ENCODE measurements at places on chromosomes 13 and 19.

GRCh38 chr13:21917086-21918015 is 246.5 kb downstream of the FGF9 start:
- DNase-seq = no peak

DNA sequence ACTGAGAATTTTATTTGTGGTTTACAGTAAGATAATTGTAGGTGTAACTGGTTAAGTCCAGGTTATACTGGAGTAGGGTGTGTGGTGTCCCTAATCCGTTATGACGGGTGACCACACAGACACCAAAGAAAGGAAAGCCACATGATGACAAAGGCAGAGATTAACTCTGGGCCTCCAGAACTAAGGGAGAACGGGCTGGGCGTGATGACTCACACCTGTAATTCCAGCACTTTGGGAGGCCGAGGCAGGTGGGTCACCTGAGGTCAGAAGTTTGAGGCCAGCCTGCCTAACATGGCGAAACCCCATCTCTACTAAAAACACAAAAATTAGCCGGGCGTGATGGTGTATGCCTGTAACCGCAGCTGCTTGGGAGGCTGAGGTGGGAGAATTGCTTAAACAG is 10.2 kb upstream of the FUT2 start:
- DNase-seq = no peak

- DNase-seq = no peak
These were observed 36.7 kb upstream of the SERP2 start for GRCh38 chr13:44336934-44337333.

DNA sequence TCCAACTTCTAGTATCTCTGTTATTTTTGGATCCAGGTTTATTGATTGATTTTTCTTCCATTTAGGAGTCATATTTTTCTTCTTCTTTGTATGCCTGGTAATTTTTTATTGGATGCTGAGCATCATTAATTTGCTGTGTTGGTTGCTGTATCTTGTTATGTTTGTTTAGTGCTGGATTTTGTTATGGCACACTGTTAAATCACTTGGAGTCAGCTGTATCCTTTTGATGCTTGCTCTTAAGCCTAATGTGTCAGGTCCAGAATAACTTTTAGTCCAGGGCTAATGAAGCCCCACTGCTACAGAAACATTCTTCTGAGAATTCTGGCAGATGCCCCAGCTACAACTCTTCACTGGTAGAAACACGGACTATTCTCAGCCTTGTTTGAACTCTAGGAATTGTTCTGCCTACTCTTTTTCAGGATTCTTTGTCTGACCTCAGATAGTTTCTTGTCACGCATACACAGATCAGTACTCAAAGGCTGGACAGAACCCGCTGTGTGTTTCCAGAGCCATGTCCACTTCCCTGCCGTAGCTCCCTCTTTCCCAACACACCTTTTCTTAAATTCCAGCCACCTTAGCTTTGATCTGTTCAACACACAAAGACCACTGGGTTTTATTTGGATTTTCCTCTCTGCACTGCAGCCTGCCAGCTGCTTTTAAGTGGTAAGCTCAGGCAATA is 137.1 kb upstream of the WASF3 start:
- DNase-seq = no peak

DNA sequence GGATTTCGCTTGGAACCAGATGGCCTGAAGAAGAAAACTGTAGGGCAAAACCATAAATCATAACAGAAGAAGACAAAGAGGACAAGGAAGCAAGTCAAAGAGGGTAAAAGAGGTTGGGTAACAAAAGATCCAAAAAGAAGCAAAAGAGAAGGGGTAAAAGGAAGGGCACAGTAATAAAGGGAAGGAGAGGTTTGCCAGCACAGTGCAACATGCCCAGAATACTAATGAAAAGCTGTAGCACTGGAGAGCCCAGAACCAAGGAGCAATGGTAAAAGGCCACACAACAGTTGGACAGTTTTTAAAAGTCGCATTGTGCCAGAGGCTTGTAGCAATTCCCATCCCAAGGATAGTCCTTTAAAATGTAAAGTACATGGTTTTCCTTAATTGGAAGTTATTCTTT is 506.6 kb downstream of the PCDH9 start:
- DNase-seq = no peak

GRCh38 chr13:42539670-42540069 is 34.3 kb upstream of the TNFSF11 start:
- DNase-seq = no peak

DNA sequence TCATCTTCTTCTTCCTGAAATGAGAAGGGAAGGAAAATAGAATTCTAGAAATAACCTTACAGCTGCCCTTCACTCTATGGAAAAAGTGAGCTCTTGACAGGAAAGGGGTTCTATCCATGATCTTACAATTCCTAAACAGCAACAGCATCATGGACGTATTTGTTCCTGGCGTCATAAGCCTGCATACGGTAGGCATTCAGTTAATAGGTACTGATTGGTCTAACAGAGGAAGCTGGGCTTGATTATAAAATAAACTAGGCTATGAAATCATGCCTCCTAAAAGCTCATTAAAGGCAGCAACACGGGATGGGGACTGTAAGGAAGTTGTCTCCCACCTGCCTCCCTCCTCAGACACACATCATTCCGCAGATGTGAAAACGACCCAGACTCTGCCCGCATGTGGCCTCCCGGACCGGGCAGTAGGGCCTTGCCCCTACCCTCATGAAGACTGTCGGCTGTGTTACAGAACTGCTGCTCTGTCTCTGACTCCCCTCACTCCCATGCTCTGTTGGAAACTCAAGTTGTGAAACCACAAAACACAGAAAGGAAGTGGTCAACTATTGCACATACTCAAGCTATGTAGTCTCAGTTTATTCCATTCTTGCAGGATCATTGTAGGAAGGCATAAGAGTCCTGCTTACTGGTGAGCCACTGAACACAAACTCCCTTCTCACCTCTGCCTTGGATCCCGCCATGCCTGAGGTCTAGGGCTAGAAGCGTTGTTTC is 129.8 kb downstream of the DLEU7 start:
- no peak for DNase-seq

All from T-helper 9 cell (primary cell).